Thyroid gland (tissue), 4 donors: ENCODE measurements at places on chromosomes 2 and 18. TPM values are rescaled to one million over a fixed set of nuclear protein-coding genes. Genes with fewer than 3 reads are reported as not detected.

GRCh38 chr2:127901339-127902056 is 15.7 kb upstream of the AMMECR1L start:
- no peaks in the 10 kb centered on the region for H3K27me3 ChIP-seq
- H3K4me1 ChIP-seq: no peaks in the 10 kb centered on the region
- no peak overlapping the region for H3K27ac ChIP-seq
- no peak for DNase-seq

Gene EPHA4
- total RNA-seq: 98.9 TPM

GRCh38 chr2:164053021-164053420 is 317.2 kb upstream of the FIGN start:
- no peak for DNase-seq
- H3K27ac ChIP-seq: no peak overlapping the region
- H3K4me1 ChIP-seq: no peaks in the 10 kb centered on the region
- H3K4me3 ChIP-seq: no peak overlapping the region

DNA sequence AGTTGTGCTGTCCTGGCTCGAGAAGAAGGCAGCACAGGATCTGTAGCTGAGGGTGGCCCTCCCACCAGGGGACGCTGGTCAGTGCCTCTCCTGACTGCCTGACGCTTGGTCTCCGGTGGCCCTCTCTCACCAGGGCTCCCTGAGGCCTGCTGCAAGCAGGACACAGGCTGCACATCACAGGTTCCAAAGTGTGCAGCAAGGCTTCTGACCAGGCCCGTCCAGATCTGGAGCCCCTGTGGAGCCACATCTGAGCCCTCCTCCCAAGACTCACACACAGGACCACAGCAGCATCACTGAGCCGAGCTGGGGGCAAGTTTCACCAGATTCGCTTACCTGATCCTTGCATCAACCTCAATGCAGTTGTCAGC is 12.1 kb downstream of the AMER3 start:
- no peak for DNase-seq
- H3K4me1 ChIP-seq: no peaks in the 10 kb centered on the region
- H3K36me3 ChIP-seq: no peaks in the 10 kb centered on the region

Gene MAL
- 16.1 TPM for total RNA-seq

Gene SLC9A4
- not detected for total RNA-seq

- no peaks in the 10 kb centered on the region for H3K27me3 ChIP-seq
- DNase-seq: no peak
- peaks cover 36% of the 10 kb centered on the region for H3K4me1 ChIP-seq
Measured at GRCh38 chr2:54561010-54561409, 104.9 kb downstream of the SPTBN1 start.

Gene SCRN3
- total RNA-seq: 26.0 TPM

GRCh38 chr2:156190517-156190916 is 142.0 kb downstream of the NR4A2 start:
- peaks cover 20% of the 10 kb centered on the region for H3K4me1 ChIP-seq
- no peak overlapping the region for H3K4me3 ChIP-seq
- H3K36me3 ChIP-seq: no peaks in the 10 kb centered on the region
- H3K27ac ChIP-seq: no peak overlapping the region
- no peaks in the 10 kb centered on the region for H3K27me3 ChIP-seq

GRCh38 chr18:64403784-64404503 is 255.1 kb upstream of the LINC00305 start:
- H3K27me3 ChIP-seq: no peaks in the 10 kb centered on the region
- H3K4me3 ChIP-seq: no peak overlapping the region
- H3K27ac ChIP-seq: no peak overlapping the region
- no peak for DNase-seq
- H3K4me1 ChIP-seq: no peaks in the 10 kb centered on the region

GRCh38 chr2:205714789-205715720 is 32.8 kb downstream of the NRP2 start:
- no peaks in the 10 kb centered on the region for H3K36me3 ChIP-seq
- H3K4me3 ChIP-seq: no peak overlapping the region
- DNase-seq: no peak
- no peak overlapping the region for H3K27ac ChIP-seq

Gene SLC30A3
- total RNA-seq: 0.92 TPM

DNA sequence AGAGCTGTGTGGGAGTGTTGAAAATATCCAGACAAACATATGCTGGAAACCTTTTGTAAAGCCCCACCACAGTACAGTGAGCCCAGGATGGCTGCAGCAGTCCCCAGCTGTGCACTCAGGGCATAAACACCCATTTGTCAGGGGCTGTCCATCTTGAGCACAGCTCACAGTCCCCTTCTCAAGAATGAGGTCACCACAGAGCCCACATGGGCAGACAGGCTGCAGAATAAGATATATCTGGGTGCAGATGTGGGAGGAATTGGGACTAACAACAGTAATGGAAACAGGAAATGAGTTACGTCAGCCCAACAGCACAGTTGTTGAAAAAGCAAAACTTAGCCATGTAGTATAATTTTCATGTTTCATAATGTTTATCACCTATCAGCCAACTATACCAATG is 219.6 kb downstream of the ETAA1 start:
- no peak overlapping the region for H3K27ac ChIP-seq
- no peaks in the 10 kb centered on the region for H3K36me3 ChIP-seq
- H3K27me3 ChIP-seq: no peaks in the 10 kb centered on the region
- no peak for DNase-seq

GRCh38 chr18:76314015-76314414 is 181.0 kb downstream of the ZNF516 start:
- no peaks in the 10 kb centered on the region for H3K4me1 ChIP-seq
- H3K27me3 ChIP-seq: no peaks in the 10 kb centered on the region
- peak; percentile 22 for DNase-seq
- H3K27ac ChIP-seq: no peak overlapping the region
- H3K36me3 ChIP-seq: no peaks in the 10 kb centered on the region
- H3K4me3 ChIP-seq: no peak overlapping the region

DNA sequence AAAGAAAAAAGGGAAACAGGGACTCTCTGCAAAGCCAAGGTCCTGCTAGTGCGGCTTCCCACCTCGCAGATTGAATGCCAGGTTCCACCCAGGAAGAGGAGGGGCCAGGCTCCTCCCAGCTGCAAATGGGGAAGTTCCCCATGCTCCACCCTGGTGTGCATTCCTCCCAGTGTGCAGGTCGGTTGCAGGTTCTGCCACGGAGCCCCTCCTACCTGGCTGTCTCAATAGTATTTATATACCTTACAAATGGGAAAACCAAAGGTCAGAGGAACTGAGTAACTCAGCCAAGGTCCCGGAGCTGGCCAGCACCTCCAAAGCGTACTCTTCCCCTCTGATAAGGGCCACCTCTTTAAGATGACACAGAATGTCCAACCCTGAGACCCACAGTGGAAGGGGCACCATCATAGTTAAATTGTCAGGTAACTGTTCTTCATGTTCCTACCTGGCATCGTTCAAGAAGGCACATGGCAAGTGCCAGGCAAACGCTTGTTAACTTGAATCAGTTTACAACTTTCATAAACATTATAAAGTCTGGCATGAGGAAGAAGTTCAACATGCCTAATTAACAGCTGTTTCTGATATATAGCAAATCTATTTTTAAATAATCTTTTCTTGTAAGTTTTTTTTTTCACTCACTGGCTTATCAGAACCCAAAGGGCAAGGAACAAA is 35.5 kb downstream of the POU3F3 start:
- no peak overlapping the region for H3K27ac ChIP-seq
- no peaks in the 10 kb centered on the region for H3K36me3 ChIP-seq
- no peak overlapping the region for H3K4me3 ChIP-seq
